ENCODE measurements at places on chromosomes 16 and 17.

- DNase-seq = no peak
These were observed 1.6 kb downstream of the ALG1 start for GRCh38 chr16:5073279-5073629.

- DNase-seq = peak; percentile 52
These were observed 6.5 kb upstream of the UBB start for GRCh38 chr17:16374146-16374938.

- no peak for DNase-seq
These were observed 105.9 kb downstream of the ABCC12 start for GRCh38 chr16:48049847-48050246.

- DNase-seq = no peak
These were observed 2.7 kb upstream of the HAP1 start for GRCh38 chr17:41736983-41737679.

GRCh38 chr16:72821185-72821950, 226.6 kb downstream of the ZFHX3 start:
- DNase-seq = no peak

GRCh38 chr17:64736804-64737492, 74.8 kb upstream of the SMURF2 start:
- no peak for DNase-seq

DNA sequence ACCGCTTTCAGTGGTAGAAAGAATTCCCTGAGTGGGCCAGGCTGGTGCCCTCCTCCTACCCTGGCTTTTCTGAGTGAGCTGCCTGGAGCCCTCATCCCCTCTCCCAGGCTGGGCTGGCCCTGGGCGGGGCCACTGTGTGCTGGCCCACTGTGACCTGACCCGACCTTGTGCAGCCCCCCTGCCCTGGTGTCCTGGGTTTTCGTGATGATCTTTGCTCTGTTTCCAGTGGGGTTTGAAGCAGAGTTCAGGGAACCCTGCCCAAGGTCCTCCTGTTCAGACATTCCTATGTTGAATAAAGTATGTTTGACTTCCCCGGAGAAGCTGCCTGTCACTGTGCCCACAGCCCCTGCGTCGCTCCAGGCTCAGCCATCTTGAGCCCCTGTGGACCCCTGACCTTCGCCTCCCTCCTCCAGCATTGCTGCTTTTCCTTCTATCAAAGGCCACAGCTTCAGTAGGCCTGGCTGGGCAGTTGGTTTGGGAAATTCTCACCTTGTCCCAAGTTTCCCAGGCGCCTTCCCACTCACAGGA, 13.7 kb upstream of the NAGLU start:
- DNase-seq = no peak

- DNase-seq = no peak
These were observed 9.2 kb upstream of the GGT6 start for GRCh38 chr17:4569591-4569990.

DNA sequence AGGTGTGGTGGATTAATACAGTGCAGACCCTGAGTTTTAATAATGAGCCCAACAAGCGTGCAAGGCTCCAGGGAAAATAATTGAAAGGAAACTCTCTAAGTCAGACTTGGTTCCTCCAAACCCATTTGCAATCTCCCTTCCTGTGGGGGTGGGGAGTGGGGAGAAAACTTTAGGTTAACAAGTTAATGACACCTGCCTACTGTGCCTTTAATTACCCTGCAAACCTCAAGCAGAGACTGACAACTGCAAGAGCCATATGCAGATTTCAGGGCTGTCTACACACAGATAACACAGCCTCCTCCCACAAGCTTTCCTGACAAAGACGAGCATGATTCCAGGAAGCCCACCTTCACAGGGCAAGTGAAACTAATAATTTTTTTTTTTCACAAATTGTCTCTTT, 359.3 kb downstream of the HS3ST4 start:
- no peak for DNase-seq

GRCh38 chr17:8056232-8056975, 17.5 kb downstream of the ALOX15B start:
- DNase-seq = peak; percentile 58

DNA sequence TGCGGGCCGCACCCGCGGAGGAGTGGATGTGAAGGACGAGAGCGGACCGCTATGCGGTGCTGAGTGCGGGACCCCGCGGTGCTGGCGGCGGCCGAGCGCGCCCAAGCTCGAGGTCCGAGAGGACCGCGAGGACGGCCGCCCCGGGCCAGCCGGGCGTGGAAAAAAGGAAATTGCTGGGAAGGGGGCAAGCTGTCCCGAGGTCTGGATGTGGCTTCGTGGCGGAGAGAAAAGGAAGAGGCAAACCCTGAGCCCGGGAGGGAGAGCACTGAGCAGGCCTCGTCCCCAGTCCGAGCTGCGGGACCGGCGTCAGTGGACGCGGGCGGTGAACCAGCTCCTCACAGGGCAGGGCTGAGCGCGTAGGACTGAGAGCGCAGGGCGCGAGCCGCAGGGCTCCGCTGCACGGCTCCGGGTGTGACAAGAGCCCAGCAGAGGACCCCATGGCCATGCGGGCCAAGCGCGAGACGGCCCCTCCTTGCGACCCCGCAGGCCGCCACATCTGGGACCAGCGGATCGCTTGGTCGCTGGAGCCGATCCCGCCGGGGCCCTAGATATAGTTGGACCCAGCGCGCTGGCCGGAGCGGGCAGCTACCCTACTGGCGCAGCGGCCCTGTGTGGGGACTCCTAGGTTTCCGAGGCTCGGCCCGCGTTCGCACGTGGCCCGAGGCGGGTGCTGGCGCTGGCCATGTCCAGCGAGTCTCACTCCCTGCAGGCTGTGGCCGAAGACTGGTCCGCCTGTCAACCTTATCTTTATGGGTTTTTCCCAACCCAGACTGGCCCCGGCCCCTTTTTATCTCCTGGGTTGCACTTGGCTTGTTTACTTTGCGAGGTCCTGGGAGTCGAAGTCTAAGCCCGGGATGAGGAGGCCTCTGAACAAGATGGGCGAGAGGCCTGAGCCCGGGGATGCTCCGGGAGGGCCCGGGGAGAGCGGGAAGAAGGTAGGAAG, 2.4 kb downstream of the TBX4 start:
- no peak for DNase-seq

DNA sequence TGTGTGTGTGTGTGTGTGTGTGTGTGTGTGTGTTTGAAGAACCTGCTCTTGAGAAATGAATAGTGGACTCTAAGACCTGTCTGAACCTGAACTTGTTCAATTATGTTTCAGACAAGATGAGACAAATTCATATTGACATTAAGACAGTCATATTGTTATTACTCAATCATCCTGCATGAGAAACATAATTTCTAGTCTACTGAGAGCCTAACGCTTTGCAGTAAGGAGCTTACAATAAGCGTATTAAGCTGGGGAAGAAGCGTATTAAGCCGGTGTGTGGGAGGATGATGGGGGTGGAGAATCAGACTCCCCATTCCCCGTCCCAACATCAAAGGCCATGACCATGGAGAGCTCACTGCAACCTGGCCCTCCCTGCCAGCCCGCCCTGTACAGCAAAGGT, 22.4 kb upstream of the MNT start:
- no peak for DNase-seq

DNA sequence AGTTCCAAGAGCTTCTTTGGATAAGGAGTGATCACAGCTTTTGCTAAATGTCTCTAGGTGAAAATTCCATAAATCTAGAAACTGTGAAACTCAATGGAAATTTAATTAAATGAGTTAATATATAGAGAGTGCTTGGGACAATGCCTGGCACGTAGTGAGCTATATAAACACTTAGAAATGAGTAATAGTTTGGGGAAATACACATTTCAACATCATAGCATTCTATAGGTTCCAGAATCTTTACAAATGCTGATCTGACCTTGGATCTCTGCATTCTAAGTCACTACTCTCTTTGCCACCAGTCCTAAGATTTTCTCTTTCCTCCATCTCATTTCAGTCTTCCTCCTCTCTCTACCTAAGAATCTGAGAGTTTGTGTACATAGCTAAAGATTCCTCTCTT, 175.6 kb downstream of the SOX9 start:
- DNase-seq = peak; percentile 33

DNA sequence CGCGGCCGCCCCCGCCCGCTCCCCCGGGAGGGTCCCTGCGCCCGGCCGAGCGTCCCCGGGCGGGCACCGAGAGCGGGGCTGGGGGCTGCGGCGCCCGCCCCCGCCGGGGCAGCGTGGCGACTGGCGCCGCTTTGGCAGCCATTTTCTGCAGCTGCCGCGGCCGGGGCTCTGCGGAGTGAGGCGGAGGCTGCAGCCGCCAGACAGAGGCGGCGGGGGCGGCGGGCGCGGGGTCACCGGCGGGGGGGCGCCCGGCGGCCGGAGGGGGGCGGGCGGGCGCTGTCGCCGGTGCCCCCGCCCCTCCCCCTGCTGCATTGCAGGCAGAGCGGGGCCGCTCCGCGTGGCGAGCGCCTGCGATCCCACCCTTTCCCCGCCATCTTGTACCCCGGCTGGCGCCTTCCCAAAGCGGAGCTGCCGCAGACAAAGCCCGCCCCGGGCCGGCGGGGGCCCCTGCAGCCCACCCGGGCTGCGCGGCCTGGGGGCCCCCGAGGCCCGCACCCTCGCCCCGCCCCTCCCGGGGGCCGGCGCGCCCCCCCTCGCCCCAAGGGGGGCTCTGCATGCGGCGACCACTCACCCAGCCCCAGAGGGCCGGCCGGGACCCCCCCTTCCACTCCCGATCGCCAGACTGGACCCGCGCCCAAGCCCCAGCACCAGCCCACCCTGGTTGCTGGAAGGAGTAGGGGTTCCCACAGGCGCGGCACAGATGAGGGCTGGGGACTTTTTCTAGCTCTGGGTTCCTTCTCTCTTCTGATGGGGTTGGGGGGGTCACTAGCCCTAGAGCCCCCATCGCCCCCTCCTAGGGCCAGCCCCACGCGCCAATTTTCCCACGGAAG, 16.6 kb upstream of the CBX8 start:
- no peak for DNase-seq

GRCh38 chr16:84315422-84315821, 20.7 kb downstream of the WFDC1 start:
- DNase-seq = no peak

DNA sequence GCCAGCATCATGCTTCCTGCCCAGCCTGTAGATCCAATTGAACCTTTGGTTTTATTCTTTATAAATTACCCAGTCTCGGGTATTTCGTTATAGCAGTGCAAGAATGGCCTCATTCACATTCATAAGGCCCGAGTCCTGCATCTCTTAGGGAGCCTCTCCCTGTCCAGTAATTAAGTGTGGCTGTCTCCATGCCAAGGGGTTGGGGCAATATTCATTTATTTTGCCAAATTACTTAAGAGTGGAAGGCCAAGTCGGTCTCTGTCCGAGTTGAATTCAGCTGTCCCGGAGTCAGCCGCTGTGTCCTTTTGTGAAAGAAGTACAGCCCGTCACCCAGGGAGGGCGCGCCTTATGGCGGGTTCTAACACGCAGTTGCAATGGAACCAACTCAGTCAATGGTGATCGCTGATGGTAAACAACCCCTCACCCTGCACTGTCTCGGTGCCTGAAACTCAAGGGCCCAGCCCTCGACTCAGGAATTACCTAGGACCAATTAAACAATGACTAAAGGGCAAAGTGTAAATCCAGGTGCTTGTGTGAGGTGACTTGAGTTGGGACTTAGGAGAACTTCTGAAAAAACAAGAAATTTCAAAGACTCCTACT, 22.2 kb downstream of the KIAA0513 start:
- no peak for DNase-seq

- DNase-seq = no peak
These were observed 32.1 kb downstream of the ABR start for GRCh38 chr17:1147664-1148063.

DNA sequence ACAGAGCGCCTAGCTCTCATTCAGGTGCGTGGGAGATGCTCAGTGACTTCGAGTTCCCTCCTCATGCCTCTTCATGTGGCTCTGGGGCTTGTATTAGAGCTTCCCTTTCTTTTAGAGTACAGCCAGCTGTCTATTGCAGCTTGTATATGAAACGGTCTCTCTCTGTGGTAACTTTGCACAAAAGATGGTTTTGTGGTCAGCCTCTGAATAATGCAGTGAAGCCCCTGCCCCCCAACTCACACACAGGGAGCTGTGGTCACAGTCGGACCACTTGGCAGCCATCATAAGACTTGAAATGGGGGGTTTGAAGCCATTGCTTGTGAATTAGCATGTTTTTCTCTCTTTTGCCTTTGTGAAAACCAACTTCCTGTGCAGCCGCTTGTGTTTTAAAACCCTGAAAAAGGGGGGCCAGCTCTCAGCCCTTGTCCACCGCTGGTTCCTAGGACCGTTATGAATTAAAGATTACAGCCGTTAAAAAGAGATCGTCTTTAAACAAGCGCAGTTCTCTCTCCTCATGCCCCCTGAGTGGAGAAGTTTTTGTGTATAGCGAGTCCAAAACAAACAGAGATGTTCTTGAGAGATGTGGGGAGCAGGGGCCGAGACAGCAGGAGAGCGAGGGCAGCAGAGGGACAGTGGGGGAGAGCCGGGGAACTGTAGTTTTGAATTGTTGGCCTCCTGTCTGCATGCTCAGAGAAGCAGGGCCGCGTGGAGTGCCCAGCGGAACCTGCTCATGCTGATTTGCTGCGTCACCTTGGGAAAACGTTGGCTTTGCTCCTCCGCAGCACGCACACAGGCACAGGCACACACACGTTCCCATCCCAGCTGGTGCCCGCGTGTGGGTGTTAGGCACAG, 199.0 kb downstream of the MSI2 start:
- DNase-seq = no peak

GRCh38 chr16:7887316-7887715, 554.7 kb downstream of the RBFOX1 start:
- no peak for DNase-seq

- no peak for DNase-seq
These were observed 1.9 kb upstream of the DPEP3 start for GRCh38 chr16:67982011-67982696.

- no peak for DNase-seq
These were observed 315.8 kb downstream of the XYLT1 start for GRCh38 chr16:17154981-17155380.

DNA sequence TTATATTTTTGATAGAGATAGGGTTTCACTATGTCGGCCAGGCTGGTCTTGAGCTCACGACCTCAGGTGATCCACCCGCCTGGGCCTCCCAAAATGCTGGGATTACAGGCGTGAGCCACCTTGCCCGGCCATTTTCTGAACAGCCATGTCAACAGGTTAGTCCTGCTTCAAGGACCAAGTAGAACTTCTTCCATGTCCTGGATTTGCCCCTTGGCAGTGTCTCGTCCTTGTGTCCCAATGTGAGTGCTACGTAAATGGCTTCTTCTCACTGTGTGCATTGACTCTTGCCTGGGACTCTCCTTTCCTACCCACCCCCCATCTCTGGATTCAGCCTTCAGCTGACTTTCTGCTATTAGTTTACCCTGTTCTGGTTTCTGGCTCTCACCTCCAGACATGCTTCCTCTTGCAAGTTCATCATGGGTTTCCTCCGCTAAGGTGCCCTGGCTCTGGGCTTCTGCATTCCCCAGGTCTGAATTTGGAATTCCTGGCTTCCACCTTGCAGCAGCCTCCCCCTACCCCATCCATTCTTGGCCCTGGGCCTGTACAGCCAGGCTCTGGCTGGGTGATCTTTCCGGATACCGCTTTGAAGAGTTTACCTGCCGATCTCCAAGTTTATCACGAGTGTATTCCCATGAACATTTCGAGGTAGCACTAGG, 14.0 kb upstream of the IRF8 start:
- no peak for DNase-seq

GRCh38 chr17:73753751-73754496, 109.7 kb upstream of the SDK2 start:
- DNase-seq = no peak

GRCh38 chr17:45320931-45321461, 4.2 kb upstream of the MAP3K14 start:
- DNase-seq = peak; percentile 93

- DNase-seq = peak; percentile 24
These were observed 33.9 kb downstream of the JPH3 start for GRCh38 chr16:87636050-87636684.

GRCh38 chr16:75251280-75252048, at the start of gene BCAR1:
Gene BCAR1 (minus strand): TSS chr16:75251624. CDS start chr16:75251482, 142 bp downstream.
- DNase-seq = peak; percentile 77

- DNase-seq = no peak
These were observed 28.5 kb upstream of the VAT1L start for GRCh38 chr16:77759821-77760220.
